Cortex of kidney (tissue), 1 donor: ENCODE measurements at places on chromosomes 3 and 15.

DNA sequence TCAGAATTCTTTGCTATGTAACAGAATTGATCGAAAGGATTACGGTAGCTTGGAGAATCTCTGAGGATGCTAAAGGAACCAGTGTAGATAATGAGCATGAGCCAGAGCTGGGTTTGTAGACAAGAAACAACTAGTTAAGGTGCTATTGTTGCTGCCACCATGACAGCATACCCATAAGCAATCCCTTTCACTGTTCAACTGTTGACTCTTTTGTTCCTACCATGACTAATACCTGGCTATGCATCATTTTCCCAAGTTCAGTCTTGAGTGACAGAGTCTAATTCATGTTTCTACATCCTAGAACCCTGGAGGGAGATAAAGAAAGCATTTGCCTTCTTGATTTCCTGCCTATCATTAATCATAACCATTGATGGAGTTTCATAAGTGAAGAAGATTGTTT lies 600.3 kb downstream of the OTOL1 start:
- DNase-seq = no peak

GRCh38 chr3:100169201-100169920 lies 55.1 kb upstream of the FILIP1L start:
- DNase-seq = no peak

- no peak for DNase-seq
Measured at GRCh38 chr3:125072749-125073389, 17.1 kb upstream of the HEG1 start.

DNA sequence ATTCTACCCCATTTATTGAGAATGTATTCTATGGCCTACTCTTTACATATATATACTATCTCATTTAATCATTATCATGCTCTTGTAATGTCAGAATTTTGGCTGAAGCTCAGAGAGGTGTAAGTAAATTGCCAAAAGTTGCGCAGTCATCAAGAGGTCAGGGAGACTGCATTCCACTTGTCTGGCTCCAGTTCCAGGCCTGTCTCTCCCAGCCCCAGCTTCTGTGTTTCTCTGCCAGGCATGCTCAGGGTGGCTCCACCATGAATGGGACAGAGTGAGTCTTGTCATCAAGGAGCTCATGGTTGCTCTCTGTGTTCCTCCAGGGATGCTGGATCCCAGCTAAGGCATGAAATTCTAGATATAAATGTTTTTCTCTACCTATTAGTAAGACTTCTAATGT lies 635.1 kb upstream of the MDFIC2 start:
- no peak for DNase-seq
